ENCODE measurements at places on chromosomes 16 and 17. TPM values are rescaled to one million over a fixed set of nuclear protein-coding genes. Genes with fewer than 3 reads are reported as not detected.

- no peak for DNase-seq
Measured at GRCh38 chr17:50072130-50072529, 16.2 kb downstream of the ITGA3 start.

- DNase-seq, result no peak
Measured at GRCh38 chr16:48430890-48431289, 45.7 kb upstream of the SIAH1 start.

ATP1B2 gene
- polyA plus RNA-seq, result 6.7 TPM

COQ9 gene
- polyA plus RNA-seq, result 51.1 TPM

DNA sequence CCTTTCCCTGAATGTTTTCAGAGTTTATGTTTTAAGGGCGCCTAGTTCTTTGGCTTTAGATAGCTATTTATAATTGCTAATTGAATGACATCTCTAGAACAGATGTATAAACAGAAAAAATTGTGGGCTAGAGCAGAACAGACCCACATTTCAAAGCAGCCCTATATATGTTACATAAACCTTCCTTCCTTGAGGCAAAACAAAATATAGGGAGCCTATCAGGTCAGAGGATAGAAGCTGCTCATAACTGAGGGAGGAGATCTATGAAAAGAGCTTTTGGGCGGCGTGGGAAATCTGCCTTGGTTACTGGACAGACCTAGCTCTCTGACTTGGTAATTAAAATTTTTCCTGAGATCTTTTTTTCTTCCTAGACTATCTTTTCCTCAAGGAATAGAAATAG, 68.4 kb downstream of the SPAG9 start:
- DNase-seq, result no peak

- DNase-seq, result no peak
Measured at GRCh38 chr17:10053782-10054540, 144.4 kb downstream of the GAS7 start.

NOD2 gene
- 0.19 TPM for polyA plus RNA-seq

GEMIN4 gene
- polyA plus RNA-seq, result 6.3 TPM

KRT31 gene
- not detected for polyA plus RNA-seq

DNA sequence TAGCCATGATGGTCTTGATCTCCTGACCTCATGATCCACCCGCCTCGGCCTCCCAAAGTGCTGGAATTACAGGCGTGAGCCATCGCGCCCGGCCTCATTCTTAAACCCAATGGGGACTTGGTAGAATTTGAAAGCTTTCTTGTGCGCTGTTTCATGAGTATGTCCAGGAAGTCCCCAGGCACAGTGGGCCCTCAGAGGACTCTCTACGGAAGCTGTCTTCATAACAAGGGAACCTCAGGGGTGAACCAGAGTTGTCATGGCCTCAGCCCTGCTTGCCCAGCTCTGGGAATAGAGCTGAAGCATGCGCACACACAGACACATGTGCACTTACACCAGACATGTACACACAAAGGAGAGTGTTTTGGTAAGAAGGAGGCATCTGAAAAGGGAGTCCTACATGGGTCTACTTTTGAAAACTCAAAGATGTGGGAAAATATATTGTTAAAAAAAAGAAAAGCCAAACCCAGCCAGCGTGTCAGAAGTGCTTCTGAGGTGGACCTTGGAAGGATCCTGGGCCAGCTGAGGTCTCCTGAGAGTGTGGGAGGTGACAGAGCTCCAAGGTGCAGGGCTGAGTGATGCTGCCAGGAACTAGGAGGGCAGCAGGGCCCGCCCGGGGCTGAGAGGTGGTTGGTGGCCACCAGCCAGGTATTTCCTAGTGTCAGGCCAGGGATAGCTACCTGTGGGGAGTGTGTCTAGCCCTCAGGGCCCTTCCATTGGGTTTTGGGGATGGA, 54.6 kb downstream of the EPN2 start:
- DNase-seq, result no peak

GRCh38 chr17:8960325-8961140, 5.0 kb downstream of the PIK3R5 start:
- no peak for DNase-seq

HOXB5 gene
- polyA plus RNA-seq, result 1.0 TPM

DNA sequence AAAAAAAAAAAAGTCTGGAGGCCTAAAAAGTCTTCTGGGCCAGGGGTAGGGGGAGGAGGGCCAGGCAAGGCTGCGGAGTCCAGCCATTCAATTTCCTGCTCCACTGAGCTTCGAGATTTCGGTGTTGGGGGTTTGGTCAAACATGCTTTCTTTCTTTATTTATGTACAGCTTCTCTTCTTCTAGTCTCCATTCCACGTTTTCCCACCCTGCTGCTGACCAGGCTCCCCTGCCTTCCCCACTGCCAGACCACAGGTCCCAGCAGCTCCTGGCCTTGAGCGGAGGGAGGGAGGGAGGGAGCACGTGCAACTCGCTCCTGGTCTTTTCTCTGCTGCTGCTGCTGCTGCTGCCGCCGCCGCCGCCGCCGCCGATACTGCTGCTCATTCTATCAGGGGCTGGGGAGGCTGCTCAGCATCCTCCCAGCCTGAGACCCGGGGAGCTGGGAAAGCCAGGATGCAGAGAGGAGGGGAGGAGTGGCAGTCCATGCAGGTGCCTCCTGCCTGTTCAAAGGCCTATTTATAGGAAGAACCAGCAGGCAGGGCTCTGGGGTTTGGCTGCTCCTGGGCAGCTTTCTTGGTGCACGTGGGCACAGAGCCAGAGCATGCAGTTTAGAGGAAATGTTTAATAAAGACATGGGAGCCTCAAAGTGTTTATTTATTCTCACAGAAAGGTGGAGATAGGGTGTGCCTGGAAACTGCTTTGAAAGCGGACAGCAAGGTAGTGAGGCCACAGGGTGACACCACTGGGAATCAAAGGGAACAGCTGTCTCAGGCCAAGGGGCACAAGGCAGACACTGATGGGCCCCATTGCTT, 23.4 kb upstream of the ZFHX3 start:
- DNase-seq, result peak; percentile 69

DNAI2 gene
- polyA plus RNA-seq, result 0.11 TPM

DNA sequence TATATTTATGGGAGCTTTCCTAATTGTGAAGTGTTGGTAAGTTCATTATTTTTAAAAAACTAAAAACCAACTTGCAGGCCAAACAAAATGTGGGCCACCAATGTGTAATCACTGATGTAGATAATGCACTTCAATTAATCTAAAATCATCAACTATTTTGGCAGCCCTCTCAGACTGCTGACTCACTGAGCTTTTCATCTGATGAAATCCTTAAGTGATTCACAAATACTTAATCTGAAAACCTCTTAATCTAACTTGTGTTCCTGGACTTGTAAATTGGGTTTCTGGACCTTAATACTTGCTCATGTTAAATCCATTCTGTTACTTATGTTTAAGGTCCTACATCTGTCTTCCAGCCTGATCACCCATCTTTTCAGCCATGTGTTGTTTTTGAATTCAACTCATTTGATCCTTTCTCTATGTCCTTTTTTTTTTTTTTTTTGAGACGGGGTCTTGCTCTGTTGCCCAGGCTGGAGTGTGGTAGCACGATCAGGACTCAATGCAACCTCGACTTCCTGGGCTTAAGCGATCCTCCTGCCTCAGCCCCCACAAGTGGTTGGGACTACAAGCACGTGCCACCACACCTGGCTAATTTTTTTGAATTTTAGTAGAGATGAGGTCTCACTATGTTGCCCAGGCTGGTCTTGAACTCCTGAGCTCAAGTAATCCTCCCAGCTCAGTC, 39.0 kb downstream of the PRKCB start:
- DNase-seq, result no peak

- DNase-seq, result no peak
Measured at GRCh38 chr16:56728980-56729734, 772 bp upstream of the NUP93 start.
